Cerebellar nuclear complex (tissue), 1 donor: ENCODE measurements at places on chromosomes 11 and 22.

DNA sequence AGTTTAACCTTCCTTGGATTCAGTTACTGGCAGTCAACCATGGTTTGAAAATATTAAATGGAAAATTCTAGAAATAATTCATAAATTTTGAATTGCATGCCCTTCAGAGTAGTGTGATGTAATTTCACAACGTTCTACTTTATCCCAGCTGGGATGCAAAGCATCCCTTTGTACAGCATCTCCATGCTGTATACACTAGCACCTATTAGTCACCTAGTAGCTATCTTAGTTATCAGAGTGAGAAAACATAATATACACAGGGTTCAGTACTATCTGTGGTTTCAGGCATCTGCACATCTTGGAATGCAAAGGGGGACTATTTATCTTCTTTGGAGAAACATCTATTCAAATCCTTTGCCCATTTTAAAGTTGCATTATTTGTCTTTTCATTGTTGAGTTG is 30.8 kb downstream of the CBL start:
- no peak for DNase-seq

DNA sequence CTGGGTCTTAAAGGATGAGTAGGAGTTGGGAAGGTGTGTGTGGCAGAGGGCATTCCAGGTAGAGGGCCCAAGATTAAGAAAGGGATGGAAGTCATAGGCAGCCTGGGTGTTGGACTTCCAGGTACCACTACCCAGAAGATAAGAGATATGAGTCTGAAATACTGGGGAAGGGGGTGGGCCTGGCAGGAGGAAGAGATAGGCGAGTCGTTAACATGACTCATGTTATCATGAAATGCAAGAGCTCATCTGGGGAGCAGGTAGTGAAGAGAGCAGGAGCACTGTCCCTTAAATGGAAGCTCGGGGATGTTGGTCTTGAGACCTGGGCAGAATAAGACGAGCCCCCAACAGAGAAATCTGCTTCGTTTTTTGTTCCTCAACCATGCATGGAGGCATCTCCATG is 10.2 kb downstream of the ZC3H7B start:
- no peak for DNase-seq

GRCh38 chr11:66728038-66728692 is 851 bp downstream of the SPTBN2 start:
- no peak for DNase-seq

DNA sequence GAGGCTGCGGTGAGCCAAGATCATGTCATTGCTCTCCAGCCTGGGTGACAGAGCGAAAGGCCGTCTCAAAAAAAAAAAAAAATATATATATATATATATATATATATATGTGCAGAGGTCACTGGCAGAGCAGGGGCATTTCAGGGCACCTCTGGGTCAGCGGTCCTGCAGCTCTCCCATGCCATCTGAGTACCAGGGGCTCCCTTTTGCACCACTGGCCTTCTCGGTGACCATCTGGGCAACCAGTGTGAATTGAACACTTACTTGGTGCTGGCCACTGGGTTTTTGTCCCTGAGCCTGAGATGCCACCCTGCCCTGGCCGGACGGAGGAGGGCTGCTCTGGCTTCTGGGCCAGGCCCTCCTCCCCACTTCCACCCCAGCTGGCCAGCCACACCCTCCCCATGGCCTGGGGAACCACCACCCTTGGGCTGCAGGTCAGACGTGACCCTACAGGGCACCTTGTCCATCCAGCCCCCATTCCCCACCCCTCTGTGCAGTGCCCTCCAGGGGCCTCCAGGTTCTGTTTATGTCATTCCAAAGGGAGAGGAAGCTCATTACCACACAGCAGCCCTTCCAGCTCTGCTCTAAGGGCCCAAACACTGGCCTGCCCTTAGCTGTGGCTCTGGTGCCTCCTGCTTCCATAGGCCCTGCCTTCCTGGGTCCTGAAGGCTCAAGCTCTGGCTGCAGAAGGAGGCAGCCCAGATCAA is 10.3 kb downstream of the MAPK8IP1 start:
- DNase-seq: no peak

DNA sequence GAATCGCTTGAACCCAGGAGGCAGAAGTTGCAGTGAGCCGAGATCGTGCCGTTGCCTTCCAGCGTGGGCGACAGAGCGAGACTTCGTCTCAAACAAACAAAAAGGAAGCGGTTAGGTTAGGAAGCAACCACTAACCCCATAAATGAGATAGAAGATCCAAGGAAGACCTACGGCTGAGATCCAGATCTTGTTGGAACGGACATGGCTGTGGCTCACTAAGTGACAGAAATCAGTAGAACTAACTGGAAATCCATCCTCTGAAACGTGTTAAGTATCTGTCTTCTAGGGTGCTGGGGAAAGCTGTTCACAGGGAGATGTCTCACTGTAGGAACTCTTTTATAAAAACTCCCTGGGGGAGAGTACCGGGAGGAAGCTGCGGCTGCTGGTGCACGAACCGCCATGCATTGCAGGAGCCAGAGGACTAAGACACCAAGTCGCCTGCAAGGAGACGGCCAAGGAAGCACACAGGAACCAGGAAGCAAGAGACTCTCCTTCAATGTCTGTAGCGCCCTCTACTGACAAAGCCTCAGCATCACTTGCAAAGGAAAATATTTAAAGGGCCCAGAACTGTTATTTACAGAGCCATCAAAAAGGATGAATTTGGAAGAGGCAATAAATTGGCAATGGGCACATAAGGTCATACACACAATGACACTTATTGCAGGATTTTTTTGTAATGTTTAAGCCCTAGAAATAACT is 16.9 kb upstream of the SPTY2D1 start:
- no peak for DNase-seq
